ENCODE measurements at places on chromosomes 4 and X.

DNA sequence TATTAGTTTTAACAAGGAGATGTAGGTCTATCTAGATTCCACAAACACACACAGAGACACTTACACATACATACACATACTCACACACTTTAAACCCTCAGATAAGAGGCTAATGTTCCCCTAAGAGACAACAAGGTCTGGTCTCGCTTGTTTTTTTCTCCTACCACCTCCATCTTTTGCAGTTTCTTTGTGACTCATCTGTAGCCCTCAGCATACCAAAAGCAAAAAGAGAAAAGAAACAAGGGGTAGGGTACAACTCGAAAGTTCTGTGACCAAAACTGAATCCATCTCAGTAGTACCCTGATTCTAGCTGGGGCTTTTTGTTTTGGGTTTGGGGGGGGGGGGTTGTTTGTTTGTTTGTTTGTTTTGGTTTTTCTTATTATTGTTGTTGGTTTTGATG, 12.2 kb upstream of the EXOSC9 start:
- no peak for DNase-seq

DNA sequence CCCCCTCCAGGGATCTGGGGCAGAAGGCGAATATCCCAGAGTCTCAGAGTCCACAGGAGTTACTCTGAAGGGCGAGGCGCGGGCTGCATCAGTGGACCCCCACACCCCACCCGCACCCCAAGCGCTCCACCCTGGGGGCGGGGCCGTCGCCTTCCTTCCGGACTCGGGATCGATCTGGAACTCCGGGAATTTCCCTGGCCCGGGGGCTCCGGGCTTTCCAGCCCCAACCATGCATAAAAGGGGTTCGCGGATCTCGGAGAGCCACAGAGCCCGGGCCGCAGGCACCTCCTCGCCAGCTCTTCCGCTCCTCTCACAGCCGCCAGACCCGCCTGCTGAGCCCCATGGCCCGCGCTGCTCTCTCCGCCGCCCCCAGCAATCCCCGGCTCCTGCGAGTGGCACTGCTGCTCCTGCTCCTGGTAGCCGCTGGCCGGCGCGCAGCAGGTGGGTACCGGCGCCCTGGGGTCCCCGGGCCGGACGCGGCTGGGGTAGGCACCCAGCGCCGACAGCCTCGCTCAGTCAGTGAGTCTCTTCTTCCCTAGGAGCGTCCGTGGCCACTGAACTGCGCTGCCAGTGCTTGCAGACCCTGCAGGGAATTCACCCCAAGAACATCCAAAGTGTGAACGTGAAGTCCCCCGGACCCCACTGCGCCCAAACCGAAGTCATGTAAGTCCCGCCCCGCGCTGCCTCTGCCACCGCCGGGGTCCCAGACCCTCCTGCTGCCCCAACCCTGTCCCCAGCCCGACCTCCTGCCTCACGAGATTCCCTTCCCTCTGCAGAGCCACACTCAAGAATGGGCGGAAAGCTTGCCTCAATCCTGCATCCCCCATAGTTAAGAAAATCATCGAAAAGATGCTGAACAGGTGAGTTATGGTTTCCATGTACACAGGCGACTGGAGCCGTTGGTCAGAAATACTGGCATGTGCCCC, at the start of gene CXCL1:
CXCL1 (plus strand) TSS at position 264 of the 926 bp plus-strand sequence; CDS start at position 342, 78 bp downstream.
- no peak for DNase-seq

DNA sequence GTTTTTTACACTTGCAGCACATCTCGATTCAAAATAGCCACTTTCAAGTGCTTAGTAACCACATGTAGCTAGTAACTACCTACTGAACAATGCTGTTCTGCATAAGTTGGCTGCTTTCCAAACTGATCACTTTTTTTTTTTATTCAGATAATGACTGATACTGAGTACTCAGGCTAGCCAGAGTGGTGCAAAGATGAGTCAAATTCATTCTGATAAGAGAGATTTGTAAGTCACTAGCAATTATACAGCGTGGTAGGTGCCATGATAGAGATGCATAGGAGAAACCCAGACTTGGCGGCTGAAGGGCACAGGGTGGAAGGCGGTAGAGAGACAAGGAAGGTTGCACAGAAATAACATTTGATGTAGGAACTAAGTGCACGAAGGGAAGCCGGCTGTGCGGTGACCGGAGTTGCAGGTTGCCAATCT, 357 bp upstream of the IGBP1 start:
- DNase-seq = no peak

- no peak for DNase-seq
Measured at GRCh38 chr4:109185548-109185947, 116.9 kb downstream of the COL25A1 start.

DNA sequence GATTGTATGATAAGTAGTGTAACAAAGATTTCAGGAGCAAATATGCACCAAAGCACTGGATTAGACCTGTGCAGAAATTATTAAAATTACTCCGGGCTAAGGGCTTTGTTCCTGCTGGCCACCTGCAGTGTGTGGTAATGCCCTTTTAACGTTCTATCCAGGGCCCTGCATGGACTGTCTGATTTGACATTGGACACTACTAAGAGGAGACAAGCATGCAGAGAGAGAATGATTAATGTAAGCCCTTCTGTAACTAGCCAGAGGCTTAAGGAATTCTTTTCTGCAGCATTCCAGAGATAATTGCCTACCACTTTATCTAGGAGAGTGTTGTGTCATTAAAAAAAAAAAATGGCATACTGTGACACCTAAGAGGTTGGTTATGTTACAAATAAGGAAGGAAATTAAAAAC, 117.0 kb downstream of the PCDH7 start:
- no peak for DNase-seq

DNA sequence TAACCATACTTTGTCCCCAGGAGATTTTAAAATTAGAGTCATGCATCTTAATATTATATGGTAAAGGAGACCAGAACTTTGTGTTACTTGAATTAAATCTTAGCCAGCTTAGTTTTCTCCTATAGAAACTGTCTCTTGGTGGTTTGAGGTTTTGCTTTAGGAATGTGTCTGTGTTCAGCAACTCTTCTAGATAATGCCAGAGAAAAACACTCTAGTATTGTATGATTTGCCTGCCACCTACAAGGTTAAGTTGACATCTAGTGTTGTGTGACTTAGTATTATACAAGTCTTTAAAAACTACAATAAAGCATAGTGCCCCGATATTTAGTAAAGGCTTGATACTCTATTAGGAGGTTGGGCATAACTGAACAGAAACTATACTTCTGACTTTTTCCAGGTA, 2.1 kb downstream of the UGT8 start:
- no peak for DNase-seq

GRCh38 chr4:20421603-20421985, 169.9 kb downstream of the SLIT2 start:
- no peak for DNase-seq

DNA sequence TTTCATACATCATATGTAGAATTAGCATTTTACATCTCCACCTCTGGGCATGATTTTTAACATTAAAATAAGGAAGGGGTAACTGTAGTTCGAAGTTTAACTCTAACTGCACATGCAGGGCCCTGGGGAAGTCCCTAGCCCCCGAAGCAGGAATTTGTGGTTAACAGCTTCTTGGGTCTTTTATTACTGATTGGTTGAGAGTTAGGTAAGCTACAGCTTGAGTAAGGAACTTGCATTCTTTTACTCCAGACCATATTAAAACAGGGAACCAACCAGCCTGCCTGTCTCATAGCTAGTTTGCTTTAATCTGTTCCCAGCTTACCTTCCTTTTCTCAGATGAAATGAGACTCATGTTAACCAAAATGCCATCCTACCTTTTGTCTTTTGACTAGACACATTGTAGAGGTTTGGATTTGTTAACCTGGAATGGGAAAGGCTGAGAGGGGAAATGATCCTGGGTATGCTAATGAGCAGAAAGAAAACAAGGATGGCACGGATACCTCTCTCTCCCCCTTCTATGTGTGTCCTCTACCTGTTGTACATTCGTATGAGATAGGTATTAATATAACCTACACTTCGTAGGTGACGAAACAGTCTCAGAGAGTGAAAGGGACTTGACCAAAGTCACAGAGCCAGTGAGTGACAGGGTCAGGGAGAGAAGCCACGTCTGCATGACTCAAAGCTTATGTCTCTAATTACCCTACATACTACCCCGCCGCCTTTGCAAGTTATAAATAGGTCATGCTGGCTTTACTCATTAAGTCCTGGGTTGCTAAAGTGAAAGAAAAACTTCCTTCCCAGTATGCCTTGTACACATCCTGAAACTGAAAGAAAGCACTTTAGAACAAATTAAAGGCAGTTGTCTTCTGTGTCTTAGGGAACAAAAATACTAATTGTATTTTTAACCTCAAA, 119.5 kb upstream of the AFF2 start:
- DNase-seq = no peak

DNA sequence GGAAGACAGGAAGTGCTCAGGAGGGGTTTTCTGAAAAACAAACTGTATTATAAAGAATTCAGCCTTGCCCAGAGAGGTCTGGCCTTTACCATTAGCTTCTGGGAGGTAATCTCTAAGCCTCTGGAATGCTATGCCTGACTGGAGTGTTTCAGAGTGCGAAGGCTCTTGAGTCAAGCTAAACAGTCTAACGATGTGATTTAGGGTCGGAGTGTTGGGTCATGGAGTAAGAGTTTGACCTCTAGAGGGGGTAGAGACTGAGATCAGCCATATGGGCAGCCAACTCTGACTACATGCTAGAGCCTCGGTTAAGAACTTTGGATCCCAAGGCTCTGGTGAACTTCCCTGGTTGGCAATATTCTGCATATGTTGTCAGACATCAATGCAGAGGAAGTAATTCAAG, 15.0 kb downstream of the BOD1L1 start:
- no peak for DNase-seq

- no peak for DNase-seq
Measured at GRCh38 chr4:107147873-107148272, 111.8 kb upstream of the DKK2 start.

DNA sequence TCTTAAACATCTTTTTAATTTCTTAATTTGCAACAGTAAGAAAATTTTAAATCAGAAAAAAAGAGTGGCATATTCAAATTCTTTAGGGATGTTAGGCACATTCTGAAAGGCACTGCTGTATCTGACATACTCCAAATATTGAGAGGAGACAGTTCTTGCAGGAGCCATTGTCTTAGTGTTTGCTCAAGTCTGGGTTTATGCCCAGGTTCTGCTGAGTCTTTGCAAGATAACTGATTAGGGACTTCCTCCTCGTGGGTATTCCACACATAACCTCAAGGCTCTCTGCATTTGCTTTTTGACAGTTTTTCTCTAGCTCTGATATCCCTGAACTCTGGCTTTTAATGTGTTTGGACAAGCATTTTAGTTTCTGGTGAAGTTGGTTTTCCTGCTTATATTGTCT, 52.6 kb downstream of the RPS3A start:
- no peak for DNase-seq

- no peak for DNase-seq
Measured at GRCh38 chr4:22237155-22237751, 278.6 kb downstream of the ADGRA3 start.

- no peak for DNase-seq
Measured at GRCh38 chr4:181476508-181476890, 766.7 kb upstream of the TENM3 start.

DNA sequence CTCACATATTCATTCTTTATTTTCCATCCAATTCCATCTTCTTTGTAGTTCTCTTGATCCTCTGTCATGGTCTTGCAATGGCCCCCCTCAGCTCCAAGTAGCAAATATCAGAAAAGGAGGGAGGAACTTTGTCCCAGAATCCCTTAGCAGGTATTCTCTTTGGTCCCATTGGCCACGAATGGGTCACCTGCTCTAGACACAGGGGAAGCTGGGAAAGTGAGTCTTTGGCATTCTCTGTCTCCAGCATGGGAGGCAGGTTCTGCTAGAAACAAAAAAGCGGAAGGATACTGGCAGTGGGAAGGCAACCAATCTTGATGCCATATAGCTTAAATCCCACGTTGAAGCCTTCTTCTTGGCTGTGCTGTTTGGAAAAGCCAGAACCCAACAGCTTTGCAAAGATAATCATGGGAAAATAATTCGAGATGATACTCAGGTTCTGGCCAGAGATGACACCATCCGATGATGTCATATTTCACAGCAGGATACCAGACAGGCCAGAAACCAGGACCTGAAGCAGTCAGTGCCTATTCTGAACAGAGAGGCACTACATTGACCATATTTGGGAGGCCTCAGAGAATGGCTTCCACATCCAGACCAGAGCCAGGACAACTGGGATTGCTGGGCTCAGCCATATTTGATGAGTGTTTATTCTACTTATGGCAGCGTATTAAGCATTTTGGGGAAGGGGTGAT, 110.4 kb upstream of the ATXN3L start:
- no peak for DNase-seq

DNA sequence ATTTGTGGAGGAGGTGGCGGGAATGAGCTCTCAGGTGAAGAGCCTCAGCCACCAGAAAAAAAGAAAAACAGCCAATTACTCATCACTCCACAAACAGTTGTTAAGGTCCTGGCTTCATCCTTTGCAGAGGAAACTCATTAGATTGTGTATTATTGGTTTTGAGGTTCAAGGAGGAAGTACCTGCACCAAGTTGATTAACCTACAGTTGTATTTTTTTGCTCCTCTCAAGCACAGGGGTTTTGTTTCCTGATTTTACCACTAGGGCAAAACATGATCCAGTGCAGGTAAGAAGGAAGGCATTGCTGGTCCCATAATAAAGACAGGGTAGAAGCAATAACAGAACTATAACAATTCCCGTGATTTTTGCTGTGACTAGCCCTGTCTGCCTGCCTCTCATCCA, 84.0 kb upstream of the QRFPR start:
- no peak for DNase-seq

GRCh38 chrX:23844502-23845138, 61.6 kb downstream of the SAT1 start:
- no peak for DNase-seq

- DNase-seq = no peak
Measured at GRCh38 chr4:147366164-147366563, 114.7 kb upstream of the EDNRA start.

DNA sequence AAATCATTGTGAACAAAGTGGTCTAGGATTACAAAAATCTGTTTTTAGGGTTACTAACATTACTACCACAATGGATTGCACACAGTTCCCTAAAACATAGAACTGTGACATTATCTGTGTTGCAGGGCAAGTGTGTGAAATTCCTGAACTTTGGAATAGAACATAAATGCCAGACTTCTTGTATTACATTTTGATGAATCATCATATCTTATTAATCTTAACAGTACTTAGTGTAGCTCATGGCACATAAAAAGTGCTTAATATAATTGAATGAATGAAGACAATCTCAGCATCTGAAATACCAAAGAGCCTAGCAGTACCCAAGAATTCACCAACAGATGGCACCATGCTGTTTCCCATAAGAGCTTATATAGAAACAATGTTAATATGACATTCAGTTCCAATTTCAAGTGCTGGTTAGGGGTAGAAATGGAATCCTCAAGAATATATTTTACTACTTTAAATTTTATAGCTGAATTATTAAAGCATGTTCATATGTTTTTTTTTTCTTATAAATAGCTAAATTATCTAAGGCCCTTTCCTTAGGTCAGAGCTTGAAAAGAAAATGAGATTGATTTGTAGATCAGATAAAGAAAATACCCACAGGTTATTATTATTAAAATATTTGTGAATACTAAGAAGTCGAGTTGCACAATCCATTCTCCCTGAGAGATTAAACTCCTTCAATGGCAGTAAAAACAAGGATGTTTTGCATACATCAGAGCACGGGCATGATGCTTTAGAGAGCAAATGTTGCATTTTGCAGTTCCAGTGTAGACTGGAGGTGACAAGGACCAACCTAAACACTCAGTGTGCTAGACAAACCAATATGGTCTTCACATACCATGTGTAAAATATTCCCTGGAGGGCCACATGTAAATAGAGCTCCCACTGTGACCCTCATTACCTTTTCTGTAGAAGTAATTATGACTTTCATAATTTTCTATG, 25.7 kb upstream of the SHISA3 start:
- no peak for DNase-seq
